NCI-H510A treated with DMSO at 0.1 percent for 48 hours (cell line): ENCODE measurements at places on chromosomes 6 and 20.
A peak's percentile ranks its signal among the peaks of the same experiment; 100 is the strongest.

GRCh38 chr20:59985164-59985563 lies 26.9 kb downstream of the CDH26 start:
- no peak for DNase-seq

GRCh38 chr20:36855241-36855657 lies 20.7 kb upstream of the TLDC2 start:
- DNase-seq: no peak

GRCh38 chr6:161010418-161010817 lies 18.8 kb downstream of the MAP3K4 start:
- DNase-seq: no peak

- DNase-seq: no peak
These were observed 9.0 kb downstream of the ACTR5 start for GRCh38 chr20:38757145-38757775.

GRCh38 chr6:158911746-158912480 lies 88.1 kb downstream of the RSPH3 start:
- no peak for DNase-seq

DNA sequence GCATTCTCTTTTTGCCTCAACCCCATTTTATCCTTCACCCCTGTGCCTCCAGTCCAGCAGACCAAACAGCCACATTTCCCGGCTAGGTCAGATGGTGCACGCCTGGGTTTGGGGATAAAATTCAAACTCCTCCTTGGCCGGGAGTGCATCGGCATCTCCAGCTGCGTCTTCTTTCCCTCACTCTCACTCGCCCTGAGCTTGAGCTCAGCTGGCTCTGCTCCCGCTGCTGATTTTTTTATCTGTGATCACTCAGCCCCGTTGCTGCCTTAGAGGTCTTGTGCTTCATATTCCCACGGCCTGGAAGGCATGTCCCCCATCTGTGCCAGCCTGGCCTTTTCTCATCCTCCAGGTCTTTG lies 6.8 kb upstream of the EZR start:
- DNase-seq: no peak

DNA sequence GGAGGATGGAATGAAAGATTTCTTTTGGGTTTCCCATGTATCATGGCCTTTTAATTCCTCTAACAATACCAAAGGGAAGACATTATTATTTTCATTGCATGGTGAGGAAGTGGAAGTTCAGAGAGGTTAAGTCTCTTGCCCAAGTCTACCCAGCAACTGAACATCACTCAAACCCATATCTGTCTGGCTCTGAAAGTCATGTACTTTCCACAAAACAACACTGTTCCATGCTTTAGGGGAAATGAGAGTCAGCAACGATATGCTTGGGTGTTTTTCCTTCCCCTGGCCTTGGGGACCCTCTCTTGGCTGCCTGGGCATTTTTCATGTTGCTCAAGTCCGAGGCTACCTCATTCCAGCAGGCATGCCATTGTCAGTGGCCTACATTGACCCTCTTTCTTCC lies 118.8 kb downstream of the ADTRP start:
- no peak for DNase-seq

DNA sequence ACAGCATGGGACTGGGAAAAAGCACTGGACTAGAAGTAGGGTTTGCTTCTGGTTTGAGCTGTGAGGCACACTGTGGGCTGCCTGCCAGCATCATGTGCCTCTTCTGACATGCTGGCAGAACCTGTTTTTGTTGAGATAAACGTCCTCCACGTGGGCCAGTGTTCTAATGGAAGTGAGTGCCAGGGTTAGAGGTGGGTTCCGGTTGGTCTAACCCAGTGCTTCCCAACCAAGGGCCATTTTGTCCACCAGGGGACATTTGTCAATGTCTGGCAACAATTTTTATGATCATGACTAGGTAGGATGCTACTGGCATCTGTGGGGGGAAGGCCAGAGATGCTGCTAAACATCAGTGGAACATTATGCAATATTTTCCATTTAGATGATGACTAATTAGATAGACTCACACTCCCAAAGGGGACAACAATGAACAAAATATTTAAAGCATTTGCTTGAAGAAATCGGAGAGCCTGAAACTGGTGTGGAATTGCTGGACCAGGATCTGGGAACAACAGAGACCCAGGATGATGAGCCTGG lies 7.8 kb upstream of the APMAP start:
- peak; percentile 84 for DNase-seq

- no peak for DNase-seq
These were observed 37.3 kb downstream of the TFEB start for GRCh38 chr6:41697861-41698781.

GRCh38 chr6:31903957-31904356 lies 2.1 kb upstream of the ZBTB12 start:
- no peak for DNase-seq

DNA sequence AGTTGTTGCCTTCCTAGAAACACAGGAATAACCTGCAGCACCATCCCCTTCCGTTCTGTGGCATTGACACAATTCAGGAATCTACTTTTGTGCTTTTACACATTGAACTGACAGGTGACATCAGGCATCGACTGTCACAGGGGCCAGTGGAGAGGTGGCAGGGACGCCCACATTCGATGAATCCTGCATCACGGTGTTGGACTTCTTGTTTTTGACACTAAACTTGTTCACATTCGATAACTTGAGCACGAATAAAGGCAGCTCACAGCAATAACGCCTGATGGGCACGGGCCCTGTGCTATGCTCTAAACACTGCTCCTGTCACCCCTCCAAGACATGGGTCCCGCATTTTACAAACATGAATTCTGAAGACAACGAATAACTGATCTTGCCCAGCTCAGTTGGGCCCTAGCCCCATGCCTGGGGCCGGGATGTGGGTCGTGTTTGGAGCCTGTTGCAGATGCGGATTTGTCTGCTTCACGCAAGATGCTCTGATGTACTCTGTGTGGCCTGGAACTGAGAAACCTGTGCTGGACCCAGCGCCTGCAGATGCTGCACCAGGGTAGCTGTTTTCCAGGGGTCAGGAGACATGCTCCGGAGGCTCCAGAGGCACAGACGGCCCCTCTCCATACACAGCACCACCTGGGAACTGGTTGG lies 75.7 kb downstream of the TTLL2 start:
- no peak for DNase-seq

GRCh38 chr6:149843051-149843633 lies 21.0 kb downstream of the LRP11 start:
- no peak for DNase-seq
